ENCODE measurements at places on chromosomes 6 and 20.
A peak's percentile ranks its signal among the peaks of the same experiment; 100 is the strongest.

DNA sequence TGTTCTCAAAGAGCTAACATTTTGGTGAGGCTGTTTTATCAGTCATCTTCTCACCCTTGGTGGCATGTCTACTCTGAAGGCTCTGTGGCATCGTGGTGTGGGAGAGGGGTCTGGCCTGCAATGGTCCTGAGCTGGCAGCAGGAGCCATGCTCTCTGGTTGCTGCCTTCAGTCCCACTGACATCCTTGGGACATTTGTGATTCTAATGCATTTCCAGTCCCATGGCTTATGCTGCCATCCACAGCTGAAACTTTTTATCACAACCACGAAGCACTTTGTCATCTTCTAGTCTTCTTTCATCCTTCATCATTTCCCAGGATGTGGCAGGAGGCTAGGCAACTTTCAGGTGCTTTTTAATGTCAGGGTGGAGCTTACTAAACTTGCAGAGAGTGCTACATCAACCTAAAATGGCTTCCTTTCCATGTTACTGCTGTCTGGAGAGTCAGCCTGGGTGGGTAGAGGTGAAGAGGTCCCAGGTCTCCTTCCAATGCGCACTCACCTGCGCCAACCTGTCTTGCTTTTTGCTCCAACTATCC is 77.1 kb downstream of the GPR63 start:
- peak; percentile 10 for DNase-seq

DNA sequence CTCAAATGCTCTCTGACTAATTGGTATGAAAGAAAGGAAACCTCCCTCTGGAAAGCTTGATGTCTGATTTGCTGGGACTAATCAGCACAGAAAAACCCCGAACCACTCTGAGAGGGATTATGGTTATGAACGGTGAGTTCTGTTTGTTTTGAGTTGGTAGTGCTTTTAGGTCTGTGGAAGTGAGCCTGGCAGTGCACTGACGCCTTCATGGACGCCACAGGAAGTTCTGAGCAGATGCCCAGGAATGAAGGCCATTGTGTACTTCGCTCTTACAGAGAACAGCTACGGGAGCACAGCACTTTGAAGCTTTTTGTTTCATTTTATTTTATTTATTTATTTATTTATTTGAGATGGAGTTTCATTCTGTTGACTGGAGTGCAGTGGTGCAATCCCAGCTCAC is 754.1 kb downstream of the QKI start:
- no peak for DNase-seq

- DNase-seq: peak; percentile 24
Measured at GRCh38 chr6:128482642-128483041, 37.8 kb downstream of the PTPRK start.

DNA sequence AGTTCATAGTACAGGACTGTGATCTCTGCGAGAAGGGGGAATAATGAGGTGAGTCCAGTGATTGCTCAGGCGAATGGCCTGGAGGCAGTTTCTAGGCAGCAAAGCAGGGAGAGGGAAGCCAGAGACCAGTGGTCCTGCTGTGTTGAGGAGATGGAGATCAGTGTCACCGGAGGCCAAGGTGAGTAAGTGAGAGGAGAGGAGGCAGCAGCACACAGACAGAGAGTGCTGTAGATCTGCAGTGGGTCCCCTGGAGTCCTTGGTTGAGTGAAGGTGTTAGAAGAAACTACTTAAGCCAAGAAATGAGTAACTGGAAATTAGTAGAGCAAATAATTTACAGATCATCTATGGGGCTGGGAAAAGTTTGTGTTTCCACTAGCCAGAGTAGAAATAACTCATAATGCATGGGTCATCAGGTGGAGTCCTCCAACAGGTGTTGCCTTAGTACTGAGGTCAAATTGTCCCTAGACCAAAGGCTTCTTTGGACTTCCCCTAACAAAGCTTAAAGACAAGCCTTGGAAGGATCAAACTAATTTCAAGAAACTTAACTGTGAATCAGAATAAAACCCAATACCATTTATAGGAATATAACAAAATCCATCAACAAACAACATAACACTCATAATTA is 13.6 kb downstream of the HEBP2 start:
- DNase-seq: no peak

Data from DMS 273 treated with DMSO at 0.1 percent for 48 hours (cell line).